ENCODE measurements at places on chromosomes 11 and 22.

DNA sequence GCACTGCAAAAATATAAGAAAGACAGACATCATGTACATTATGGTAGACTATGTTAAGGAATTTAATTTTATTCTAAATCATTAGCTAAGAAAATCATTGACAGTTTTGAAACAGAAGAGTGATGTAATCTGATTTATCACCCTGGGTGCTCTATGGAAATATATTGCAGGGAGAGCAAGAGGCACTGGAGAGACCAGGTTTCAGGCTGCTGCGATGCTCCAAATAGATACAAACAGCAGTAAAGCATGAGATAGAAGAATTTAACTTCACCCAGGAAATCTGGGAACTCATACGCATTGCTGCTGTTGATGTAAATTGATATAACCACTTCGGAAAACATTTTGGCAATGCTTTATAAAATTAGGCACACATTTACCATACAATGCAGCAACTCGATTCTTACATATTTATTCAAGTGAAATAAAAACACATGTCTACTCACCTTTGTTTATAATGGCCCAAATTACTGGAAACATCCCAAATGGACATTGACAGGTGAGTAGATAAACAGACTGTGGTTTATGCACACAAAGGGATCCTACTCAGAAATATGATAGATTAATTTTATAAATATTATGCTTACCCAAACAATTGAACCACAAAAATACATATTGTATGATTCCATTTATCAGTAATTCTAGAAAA is 535.1 kb upstream of the CHORDC1 start:
- no peak for DNase-seq

GRCh38 chr22:29000641-29001040 is 61.0 kb downstream of the C22orf31 start:
- no peak for DNase-seq

DNA sequence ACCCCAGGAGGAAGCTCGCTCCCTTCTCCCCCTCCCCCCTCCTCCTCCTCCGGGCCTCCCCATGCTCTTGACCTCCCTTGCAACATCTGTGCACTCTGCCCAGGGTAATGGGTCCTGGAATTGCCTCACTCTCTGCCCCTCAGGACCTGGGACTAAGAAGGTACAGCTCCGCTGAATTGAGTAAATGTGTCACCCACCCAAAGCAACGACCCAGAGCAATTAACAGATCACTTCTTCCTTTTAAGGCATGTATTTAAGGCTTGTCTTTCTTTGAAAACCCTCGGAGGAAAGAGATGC is 15.1 kb downstream of the GDPD5 start:
- no peak for DNase-seq

DNA sequence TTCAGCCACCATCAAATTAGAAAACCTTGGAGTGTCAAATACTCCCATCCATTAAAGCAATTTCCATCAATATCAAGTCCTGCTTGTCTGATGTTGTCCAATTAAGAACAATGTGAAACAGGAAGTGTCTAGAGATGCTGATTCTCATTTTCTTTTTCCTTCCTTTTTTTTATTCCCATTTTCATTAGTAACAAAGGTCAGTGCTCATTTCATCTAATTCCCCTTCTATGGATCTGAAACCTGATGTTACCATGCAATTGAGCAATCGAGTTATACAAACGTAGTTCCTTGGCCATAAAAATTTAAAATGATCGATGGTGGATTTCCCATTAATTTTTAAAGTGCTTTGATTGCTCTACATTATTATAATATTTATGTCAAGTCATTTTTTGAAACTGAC is 330.6 kb upstream of the ZC3H12C start:
- no peak for DNase-seq

GRCh38 chr11:102495161-102496042 is 35.1 kb downstream of the MMP7 start:
- DNase-seq: peak; percentile 11

DNA sequence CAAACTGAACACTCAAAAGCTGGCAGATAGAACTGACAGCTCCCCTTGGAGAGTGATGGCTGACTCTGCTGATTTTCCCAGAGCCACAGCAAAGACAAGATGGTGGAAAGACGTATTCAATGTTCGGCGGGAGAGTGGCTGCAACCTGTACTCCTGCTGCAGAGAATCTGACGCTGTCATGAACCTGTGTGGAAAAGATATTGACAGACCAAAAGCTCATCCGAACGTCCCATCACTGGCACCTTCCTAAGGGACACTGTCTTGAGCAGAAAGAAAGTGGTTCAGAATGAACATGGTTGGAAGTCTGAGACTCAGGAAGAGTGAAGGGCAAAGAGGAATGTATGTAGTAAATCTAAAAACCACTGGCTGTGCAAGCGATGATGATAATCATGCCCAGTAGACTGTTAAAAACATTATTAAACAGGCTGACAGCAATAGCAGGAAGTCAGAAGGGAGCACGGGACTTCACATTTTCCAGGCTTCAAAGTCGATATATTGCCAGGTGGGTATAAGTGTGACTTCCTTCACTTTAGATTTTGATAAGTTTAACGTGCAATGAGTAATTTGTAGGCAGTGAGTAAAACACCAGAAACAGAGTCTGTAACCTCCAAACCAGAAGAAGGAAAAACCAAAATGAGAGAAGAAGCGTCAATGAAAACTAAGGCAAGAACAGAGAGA is 6.2 kb upstream of the IL17REL start:
- DNase-seq: no peak

- no peak for DNase-seq
Measured at GRCh38 chr11:65445604-65446445, 23.2 kb downstream of the NEAT1 start.

DNA sequence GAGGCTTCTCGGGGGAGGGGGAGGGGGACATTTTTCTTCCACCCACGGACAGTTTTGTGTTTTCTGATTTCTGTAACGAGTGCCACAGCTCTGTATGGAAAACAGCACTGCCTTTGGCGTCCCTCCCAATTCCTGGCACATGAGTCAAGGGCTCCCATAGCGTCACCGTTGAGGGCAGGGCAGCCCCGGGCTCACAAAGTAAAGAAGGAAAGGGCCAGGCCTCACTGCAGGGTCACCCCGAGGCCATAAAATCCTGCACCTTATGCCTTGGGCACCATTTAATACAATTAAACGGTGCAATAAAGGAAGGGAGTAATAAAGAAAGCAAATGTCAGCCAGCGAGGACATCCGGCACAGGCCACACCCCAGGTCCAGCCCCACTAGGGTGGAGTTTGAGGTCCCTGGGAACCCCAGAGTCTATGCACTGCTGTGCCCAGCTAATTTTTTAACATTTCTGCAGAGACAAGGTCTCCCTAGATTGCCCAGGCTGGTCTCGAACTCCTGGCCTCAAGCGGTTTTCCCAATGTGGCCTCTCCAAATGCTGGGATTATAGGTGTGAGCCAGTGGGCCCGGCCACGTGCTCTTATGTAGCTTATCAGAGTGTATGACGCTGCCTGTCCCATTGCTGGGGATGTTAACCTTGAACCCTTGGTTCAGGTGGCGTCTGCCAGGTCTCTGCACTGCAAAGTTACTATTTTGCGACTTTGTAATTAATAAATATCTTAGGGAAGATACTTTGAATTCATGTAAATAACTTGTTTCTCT is 13.6 kb upstream of the MUC2 start:
- DNase-seq: no peak

DNA sequence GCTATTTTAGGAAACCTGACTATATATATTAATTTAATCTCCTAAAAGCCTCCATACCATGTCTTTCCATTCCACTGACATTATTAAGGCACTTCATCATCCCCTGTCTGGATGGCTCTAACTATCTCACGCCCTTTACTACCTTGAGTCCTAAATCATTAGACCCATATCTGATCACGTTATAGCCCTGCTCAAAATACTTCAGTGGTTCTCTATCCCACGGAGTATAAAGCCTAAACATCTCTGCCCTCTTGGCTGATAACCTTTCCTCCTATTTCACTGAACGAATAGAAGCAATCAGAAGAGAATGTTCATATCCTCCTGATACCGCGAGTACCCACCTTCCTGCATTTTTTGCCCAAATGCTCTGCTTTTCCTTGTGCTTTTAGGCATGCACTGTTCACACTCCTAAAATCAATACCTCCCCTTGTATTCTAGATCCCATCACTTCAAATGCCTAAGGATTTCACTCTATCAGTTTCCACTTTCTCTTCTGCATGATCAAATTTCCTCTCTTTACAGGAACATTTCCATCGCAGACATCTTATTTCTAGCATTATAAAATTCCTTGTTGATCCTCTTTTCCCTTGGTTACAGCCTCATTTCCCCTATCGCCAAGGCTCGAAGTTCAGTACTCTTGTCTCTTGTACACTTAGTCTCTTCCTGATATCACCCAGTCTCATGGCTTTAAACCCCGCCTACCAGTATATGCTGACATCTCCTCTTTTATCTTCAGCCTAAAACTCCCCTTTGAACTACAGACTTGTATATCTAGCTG is 45.0 kb upstream of the BIRC3 start:
- DNase-seq: no peak

GRCh38 chr11:87128372-87128771 is 90.6 kb downstream of the TMEM135 start:
- no peak for DNase-seq

- DNase-seq: no peak
Measured at GRCh38 chr11:17991783-17992433, 20.9 kb downstream of the SERGEF start.

DNA sequence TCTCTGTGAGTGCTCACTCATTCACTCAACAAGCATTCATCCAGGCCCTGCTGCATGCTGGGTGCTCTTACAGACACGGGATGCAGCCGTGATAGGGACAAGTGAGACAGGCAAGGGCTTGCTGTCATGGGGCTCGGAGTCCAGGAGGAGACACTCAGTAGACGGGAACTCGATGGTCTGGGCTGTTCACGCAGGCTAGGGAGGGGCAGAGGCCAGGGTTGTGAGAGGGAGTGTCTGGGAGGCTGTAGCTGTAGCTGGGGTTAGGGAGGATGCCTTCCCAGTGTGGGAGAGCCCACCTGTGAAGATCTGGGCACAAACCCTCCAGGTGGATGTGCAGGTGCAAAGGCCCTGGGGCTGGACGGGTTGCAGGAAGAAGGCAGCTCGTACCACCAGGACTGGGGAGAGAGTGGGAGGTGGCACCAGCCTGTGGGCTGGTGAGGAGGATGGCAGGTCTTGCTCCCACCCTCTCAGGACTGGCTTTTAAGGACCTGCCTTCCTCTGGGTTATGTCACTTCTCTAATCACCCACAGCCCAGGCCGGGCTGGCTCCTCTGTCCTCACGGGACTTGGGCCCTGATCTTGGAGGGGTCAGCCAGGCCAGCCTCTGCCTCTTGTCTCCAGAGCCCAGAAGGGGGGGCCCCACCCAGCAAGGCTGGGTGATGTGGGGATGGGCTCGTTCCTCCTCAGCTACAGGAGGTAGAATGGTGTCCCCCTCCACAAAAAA is 24.1 kb downstream of the FGF4 start:
- DNase-seq: no peak

- DNase-seq: no peak
Measured at GRCh38 chr11:65541093-65541982, 16.5 kb downstream of the SCYL1 start.
